Left ventricle myocardium inferior (tissue), 1 donor: ENCODE measurements at places on chromosomes 4 and X.
A peak's percentile ranks its signal among the peaks of the same experiment; 100 is the strongest.

GRCh38 chr4:30028826-30029225 lies 691.3 kb upstream of the PCDH7 start:
- DNase-seq = no peak

DNA sequence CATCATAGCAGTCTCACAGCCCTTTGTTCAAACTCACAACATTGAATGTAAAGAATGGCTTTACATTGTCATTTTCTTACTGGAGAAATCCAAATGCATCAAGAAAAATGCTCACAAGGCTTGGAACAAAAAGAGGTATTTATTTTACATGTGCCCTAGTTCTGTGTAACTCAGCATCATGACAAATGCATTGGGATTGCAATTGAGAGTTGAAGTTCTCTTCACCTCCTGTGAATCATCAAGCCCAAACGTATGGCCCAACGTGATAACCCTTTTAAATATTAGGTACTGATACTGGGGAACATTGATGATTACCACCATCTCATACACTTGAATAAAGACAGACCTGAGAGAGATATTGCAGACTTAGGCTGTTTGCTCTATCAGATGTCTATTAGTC lies 61.6 kb downstream of the GASK1B start:
- no peak for DNase-seq

GRCh38 chr4:20253283-20253734 lies 1.6 kb downstream of the SLIT2 start:
- no peak for DNase-seq

GRCh38 chr4:25234390-25235370 lies 847 bp downstream of the PI4K2B start:
- peak; percentile 39 for DNase-seq

- no peak for DNase-seq
These were observed 22.8 kb downstream of the NELFA start for GRCh38 chr4:1985780-1986577.

- DNase-seq = no peak
These were observed 140.5 kb downstream of the CHRNA9 start for GRCh38 chr4:40475609-40476008.

- no peak for DNase-seq
These were observed 345.7 kb upstream of the HS3ST1 start for GRCh38 chr4:11774346-11774745.

GRCh38 chrX:113545040-113545439 lies 704.4 kb upstream of the AMOT start:
- DNase-seq = no peak
